Breast epithelium (tissue), 4 donors: ENCODE measurements at places on chromosomes 7 and 10. TPM values are rescaled to one million over a fixed set of nuclear protein-coding genes. Genes with fewer than 3 reads are reported as not detected.

Gene ATG9B
- total RNA-seq, result not detected

Gene BICC1
- total RNA-seq, result 24.3 TPM

Gene FAM13C
- total RNA-seq, result 13.9 TPM

Gene AKR1B1
- total RNA-seq, result 200 TPM

Gene PARG
- total RNA-seq, result 31.5 TPM

DNA sequence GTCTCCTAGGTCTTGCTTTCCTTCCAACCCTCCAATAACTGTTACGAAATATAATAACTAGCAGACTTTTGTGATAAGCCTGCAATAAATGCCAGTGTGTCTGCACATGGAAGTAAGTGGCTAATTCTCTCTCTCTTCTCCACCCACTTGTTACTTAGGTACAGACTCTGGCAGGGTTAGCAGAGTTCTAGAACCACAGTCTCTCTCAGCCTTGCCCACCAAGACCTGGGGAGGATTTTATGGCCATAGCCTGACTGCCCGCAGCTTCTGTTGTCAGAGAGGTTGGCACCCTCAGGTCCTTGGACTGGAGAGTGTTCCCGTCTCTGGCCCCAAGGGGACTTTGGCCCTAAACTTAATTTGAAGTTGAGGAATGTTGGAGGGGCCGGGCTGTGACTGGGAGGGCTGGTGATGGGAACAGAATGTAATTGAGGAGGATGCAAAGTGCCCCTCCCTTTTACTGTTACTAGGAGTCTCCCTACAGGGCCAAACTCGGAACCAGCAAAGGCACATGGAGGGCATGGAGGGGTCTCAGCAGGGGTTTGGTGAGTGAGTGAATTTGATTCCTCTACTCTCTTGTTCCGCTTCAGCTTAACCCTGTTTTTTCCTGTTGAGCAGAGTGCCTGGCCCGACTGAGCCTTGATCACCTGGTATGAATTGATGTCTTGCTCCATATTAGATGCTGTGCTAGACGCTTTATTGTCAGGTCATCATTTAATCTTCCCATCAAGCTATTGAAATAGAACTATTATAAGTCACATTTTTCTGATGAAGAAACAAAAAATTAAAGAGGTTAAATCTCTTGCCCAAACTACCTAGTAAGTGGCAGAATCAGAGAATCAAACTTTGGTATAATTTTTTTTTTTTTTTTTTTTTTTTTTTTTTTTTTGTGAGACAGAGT, 37.0 kb upstream of the LCOR start:
- no peak for DNase-seq

DNA sequence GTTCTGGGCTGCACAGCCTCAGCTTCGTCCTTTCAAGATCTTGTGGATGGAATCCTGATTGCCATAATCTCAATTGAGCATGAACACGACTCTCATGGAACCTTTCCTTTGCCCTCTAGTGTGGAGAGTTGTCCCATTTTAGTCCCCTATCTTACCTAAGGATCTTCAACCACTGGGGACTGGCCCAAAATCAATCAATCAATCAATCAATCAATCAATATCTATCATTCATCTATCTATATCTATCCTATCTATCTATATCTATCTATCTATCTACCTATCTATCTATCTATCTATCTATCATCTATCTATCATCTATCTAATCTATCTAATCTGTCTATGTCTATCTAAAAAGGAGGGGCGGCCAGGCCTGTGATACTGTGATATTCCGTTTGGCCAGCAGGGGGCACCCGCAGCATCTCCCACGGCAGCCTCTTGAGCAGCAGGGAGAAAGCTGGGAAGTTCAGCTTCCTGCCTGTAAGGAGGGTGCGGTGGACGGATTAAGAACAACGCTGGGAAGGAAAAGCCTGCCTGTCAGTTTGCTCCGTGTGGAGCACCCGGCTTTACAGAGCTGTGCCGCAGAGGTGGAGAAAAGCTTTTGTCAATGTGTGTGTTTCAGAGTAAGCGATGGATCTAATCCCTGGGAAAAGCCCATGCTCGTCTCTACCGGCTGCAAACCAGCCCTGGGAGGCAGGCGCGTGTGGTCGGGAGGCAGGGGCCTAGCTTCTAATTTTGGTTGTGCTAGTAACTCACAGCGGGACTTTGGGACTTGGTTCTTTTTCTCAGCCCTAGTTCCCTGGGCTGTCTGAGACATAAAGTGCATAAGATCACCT, 124.9 kb downstream of the SH2D4B start:
- DNase-seq, result peak; percentile 79

DNA sequence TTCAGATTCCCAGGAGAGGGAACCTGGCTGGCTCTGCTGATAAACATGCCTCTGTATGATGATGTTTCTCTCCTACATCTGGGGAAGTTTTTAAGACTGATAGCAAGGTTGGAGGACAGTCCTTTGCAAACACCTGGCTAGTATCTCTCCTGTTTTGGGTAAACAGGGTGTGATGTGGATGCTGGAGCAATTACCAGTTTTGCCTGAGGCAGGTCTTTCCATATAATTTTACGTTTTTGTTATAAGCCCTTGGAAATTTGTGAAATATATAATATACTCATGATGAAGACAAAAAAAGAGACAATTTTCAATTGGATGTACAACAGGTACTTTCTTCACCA, 138.6 kb downstream of the ADAM22 start:
- no peak for DNase-seq

GRCh38 chr7:81482600-81483186, 287.2 kb downstream of the HGF start:
- no peak for DNase-seq

GRCh38 chr7:128352153-128352537, 8.4 kb upstream of the RBM28 start:
- peak; percentile 55 for DNase-seq

- DNase-seq, result no peak
These were observed 16.1 kb downstream of the OGDH start for GRCh38 chr7:44622342-44623151.

DNA sequence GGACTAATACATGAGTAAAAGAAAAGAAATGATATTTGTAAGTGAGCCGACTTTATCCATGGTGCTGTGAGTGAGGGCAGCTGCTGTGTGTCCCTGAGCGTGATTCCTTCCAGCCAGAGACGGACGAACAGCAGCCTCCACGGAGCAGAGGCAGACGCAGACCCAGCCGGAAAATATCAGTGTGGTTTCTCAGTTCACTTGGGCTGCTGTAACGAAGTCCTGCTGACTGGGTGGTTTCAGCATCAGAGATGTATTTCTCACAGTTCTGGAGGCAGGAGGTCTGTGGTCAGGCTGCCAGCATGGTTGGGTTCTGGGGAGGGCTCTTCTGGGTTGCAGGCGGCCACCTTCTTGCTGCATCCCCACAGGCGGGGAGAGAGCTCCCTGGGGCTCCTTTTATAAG, 375.6 kb downstream of the GLRX3 start:
- no peak for DNase-seq
